ENCODE measurements at places on chromosomes 13 and 19.

DNA sequence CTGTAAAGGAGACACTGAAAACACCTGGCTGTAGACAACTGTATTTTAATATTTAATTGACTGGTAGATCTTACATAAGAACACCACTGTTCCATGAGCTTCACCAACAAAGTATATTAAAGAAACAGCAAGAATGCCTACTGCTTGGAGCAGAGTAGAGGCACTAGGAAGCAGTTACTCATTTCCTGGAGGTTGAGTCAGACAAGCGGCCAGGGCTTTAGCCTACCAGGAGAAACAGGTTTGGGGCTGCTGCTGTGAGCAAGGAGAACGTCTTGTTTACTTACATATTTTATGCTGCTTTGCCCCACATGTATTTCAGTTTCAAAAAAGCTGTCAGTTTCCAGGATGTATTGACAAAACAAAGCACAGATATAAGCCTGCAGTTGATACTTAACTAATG, 33.4 kb downstream of the ALG5 start:
- DNase-seq: no peak

DNA sequence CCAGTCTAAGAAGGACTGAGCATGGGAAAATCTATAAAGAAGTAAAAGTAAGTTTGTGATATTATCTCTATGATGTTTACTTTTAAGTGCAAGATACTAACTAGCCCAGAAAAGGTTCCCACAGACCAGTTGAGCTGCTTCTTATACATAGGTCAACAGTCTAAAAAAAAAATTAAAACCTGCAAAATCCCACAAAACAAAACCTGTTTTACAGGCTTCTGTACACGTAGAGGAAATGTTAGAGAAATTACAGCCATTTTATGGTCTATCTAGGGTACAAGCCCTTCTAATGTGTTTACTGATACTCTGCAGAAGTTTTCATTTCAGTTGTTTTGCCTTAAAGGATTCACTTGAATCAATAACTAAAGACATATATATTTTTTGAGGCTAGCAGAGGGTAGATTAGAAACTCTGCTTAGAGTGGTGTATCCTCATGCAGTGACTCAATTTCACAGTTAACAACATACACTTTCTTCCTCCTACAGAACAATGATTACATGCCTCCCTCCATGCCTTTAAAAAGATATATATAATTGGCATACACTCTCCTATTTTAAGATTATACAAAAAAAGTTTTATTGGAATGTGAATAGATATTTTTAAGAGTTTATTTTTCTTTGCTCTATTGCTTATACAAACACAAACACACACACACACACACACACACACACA, 43.9 kb downstream of the CAB39L start:
- DNase-seq: no peak

DNA sequence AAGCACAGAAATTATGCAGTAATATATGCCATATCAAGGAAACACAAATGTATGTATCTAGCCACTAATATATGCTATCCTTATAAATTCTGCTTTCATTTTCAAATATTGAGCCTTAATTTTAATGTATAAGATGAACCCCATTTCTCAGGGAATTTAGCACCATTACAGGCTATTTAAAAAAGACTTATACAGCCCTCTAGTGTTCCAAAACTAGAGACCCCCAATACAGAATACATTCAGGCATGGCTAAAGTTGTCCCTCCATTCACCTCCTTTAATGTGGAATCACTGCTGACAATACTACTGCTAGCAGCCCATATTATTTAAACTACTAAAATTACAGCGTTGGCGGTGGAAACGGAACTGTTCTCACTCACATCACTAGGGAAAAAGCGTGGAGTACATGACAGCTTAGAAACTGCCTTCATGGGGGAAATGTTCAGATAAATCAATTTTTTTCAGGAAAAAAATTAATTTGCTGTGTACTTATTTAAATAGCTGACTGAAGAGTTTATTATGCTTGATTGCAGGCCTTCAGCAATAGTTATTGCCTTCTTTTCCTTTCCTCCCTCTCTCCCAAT, 541.0 kb downstream of the PCDH9 start:
- no peak for DNase-seq

DNA sequence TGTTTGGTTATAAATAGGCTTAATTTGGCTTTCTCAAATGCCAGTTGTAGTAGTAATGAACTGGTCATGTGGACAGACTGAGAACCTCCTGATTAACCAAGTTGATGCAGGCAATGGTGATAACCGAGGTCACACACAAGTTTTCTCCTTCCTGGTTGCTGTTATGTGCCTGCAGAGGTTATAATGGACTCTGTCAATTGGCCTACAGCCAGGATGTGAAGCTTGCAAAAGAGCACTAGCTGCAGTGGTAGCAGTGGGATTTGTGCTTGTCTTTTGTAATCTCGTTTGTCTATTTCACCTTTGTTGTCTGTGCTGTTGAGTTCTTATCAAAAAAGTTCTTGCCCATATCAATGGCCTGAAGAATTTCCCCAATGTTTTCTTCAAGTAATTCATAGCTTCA, 20.6 kb downstream of the OR10H3 start:
- no peak for DNase-seq

DNA sequence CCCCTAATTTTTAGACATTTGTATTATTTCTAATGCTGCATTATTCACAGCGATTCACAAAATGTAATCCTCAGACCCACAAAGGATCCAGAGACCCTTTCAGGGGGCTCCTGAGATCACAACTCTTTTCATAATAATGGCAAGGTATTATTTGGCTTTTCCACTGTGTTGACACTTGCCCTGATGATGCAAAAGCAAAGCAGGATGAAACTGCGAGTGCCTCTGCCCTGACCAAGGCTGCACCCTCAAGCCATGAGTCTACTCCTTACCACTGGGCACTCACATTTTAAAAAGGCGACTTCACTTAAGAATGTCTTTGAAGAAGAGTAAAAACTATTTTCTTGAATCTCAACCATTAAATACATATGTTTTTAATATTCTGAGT, 11.4 kb downstream of the ELF1 start:
- DNase-seq: no peak
